ENCODE measurements at places on chromosomes 2 and 18. TPM values are rescaled to one million over a fixed set of nuclear protein-coding genes. Genes with fewer than 3 reads are reported as not detected.

The EFHD1 gene
- 5.0 TPM for total RNA-seq

The SRD5A2 gene
- 0.03 TPM for total RNA-seq

The PDE1A gene
- 0.11 TPM for total RNA-seq

The COLEC11 gene
- 0.70 TPM for total RNA-seq

The SLC20A1 gene
- 139 TPM for total RNA-seq

The IL1R2 gene
- 1.3 TPM for total RNA-seq

The NOSTRIN gene
- total RNA-seq: 3.1 TPM

The COL5A2 gene
- total RNA-seq: 75.7 TPM
